Omental fat pad (tissue), 4 donors: ENCODE measurements at places on chromosomes 12 and 14. TPM values are rescaled to one million over a fixed set of nuclear protein-coding genes. Genes with fewer than 3 reads are reported as not detected.

- no peak for DNase-seq
Measured at GRCh38 chr12:98354520-98355035, 160.8 kb upstream of the TMPO start.

DNA sequence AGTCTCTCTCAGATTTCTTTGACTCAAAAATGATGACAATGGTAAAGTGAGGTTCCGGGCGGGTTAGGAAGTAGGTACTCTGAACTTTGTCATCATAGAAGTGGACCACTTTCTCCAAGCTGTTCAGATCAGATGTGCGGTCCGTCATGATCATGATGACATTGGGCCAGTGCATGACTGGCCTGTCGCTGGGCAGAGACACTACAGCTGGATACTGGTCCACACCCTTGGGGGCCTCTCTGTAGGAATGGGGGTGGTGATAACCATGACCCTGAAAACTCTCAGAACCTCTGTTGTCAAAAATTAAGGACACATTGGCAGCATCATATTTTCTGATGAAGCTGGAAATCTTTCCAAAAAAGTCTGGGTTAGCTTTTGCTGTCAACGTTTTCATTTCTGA lies 28.2 kb downstream of the KICS2 start:
- no peak for DNase-seq

DNA sequence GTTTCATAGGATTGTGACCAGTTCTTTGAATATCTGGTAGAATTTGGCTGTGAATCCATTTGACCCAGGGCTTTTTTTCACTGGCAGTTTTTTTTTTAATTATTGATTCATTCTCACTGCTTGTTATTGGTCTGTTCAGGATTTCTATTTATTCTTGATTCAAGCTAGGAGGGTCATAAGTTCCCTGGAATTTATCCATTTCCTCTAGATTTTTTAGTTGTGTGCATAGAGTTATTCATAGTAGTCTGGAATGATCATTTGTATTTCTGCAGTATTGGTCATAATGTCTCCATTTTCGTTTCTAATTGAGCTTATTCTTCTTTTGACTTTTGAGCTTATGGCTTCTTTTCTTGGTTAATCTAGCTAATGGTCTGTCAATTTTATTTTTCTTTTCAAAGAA lies 291.6 kb downstream of the AKAP6 start:
- DNase-seq = no peak

DNA sequence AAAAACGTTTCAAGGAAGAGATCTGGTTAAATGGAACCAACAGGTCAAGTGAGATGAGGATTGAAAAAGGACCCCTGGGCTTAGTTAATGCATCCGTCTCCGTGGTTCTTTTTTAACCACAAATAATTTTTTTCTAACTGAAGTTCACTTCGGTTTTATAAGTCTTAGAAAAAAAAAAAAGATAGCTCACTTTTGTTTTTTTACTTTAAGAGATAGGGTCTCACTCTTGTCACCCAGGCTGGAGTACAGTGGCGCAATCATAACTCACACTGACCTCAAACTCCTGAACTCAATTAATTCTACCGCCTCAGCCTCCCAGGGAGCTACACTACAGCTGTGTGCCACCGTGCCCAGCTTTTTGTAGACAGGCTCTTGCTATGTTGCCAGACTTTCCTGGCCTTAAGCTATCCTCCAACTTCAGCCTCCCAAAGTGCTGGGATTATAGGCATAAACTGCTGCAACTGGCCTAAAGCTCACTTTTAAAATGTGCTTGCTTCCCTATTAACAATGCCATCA lies 11.8 kb downstream of the HNRNPC start:
- no peak for DNase-seq

GRCh38 chr14:22304326-22304725 lies 284.7 kb downstream of the DAD1 start:
- no peak for DNase-seq

The CPNE8 gene
- 37.7 TPM for total RNA-seq

DNA sequence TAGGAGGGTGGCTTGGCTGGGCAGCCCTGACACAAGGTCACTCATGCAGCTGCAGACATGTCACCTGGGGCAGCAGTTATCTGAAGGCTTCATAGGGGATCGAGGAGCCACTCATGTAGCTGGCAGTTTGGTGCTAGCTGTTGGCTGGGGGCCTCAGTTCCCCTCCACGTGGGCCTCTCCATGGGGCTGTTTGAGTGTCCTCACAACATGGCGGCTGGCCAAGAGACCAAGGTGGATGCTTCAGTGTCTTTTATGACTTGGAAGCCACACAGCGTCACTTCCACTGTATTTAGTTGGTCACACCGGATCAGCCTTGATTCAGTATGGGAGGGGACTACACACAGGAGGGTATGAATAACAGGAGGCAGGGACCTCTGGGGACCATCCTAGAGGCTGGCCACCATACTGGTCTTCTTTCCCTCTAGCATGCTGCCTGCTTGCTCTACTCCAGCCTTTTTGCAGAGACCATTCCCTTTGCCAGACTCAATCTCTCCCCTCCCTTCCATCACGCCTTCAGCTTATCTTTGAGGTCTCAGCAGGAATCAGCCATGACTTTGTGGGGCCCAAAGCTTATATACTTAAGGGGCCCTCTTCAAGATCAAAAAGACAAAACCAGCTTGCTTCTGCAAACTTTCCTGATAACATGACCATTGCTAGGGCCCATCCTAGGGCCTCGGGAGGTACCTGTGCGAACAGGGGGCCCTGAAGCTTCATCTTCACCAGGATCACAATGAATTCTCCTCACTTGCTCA lies 53.4 kb downstream of the RPH3A start:
- DNase-seq = no peak

DNA sequence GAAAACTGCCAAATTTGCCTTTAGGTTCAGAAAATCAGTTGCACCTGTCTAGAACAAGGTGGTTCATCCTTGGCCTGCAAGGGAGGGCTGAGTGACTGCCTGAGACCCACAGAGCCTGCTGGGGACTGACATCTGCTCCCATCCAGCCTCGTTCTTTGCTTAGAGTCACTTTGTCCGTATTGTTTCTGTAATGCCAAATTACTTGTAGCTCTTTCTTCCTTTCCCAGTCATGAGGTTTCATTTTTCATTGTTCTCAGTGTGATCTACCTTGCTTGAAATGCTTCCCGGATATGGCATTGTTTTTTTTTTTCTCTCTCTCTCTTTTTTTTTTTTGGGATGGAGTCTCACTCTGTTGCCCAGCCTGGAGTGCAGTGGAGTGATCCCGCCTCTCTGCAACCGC lies 21.3 kb downstream of the TSPAN9 start:
- DNase-seq = no peak

The PPM1H gene
- total RNA-seq = 3.0 TPM

- no peak for DNase-seq
Measured at GRCh38 chr12:53179687-53180219, 769 bp upstream of the ZNF740 start.

DNA sequence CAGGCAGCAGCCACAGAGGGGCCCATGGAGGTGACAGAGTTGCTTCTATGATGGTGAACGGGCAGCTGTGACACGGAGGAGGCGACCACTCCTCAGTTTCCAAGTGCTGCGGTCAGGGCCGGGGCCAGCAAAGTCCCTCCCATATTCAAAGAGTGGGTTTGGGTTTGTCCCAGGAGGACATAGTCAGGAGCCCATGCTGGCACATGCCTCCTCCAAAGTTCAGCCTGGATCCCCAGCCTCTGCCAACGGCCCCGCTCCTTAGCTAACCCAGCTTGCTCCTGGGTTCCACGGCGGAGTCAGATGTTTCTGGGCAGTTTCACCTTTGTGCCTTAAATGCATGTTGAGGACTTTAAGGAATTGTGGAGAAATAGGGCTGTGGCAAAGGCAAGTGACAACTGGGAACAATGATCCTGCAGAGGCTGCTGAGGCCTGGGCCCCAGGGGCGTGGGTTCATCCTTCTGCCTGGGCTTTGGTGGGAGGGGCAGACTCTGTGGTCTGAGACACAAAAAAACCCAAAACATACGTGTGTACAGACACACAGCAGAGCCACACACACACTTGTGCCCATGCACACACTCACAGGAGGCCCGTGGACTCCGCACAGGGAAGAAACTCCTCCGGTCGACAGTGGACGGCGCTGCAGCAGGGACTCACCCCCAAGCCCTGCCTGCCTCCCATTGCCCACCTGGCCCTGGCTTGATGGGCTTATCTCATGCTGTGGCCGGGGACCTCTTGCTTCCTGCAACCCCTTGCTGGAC lies 399.4 kb downstream of the TMEM121 start:
- DNase-seq = no peak

The GDF3 gene
- total RNA-seq = not detected

DNA sequence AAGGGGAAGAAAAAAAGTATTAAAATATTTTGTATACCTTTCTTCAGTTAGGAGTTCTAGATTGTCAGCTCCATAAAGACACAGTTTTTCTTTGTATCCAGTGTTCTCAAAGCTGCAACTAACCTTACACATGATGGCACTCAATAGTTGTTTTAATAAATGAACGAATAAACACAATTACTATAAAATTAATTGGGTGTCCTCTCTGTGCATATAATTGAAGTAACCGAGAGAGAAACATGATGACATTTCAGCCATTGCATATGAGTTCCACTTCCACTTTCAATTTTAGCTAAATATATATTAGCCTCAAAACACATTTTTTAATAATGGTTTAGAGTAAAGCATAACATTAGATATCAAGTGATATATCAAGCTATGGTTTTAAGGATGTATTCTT lies 671.2 kb downstream of the LRFN5 start:
- DNase-seq = no peak

GRCh38 chr14:90894241-90894640 lies 78.0 kb upstream of the TTC7B start:
- DNase-seq = no peak

The SLC17A8 gene
- not detected for total RNA-seq

The BHLHE41 gene
- total RNA-seq = 5.8 TPM

DNA sequence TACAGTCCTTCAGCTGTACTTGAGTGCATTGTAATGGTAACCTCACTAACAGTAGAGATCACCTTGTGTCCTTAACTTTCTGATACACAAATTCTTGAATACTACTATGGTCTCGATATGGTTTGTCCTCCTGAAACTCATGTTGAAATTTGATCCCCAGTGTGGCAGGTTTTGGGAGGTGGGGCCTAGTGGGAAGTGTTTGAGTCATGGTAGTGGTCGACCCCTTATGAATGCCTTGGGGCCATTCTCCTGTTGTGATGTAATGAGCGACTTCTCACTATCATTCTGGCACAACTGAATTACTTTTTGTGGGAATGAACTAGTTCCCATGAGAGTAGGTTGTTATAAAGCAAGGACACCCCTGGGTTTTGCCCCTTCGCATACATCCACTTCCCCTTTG lies 52.3 kb downstream of the IPO8 start:
- DNase-seq = no peak

DNA sequence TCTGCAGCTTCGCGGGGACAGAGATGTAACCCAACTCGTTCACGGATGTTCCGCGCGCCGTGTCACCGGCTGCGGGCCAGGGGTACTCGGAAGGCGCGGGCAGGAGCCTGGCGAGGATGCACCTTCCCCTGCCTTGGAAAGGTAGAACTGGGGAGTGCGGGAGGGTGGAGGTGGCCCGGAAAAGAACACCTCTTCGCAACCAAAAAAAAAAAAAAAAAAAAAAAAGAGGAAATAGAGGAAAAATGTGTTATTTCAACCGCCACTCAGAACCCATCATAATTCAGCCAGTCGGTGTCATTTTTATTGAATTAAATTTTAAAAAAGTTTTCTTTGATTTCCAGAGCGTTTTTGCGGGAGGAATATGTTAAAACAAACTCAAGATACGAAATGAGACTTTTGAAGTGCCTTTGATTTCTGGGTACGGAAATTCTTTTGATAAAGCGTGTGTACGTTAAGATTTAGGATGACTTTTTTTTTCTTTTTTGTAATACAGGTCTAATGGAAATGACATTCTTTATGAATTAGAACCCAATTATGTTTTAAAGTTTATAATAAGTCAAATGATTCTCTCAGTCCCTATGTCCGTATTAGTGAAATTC lies 8.9 kb downstream of the CDKN1B start:
- no peak for DNase-seq

DNA sequence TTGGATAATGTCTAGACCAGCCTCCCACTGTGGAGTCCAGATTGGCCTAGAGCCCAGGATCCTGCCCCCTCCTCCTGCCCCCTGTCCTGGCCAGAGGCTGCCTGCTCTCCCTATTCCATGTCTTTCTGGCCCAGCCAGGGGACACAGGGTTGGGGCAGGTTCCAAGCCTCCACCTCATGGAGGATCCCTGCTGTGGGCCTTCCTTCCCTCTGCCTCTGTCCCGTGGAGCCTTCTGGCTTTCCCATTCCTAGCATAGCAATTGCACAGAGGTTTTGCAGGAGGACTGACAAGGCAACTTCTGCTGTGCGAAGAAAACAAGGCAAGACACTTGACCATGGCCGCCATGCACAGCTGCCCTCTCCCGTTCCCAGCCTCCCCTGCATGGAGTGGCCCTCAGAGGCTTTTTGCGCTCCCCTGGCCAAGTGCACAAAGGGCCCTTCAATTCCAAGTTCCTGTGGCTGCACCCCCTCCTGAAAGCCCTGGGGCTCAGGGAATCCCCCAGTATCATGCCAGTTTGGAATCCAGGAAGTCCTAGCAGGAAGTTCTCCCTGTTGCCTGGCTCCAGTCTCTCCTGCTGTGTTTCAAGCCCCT lies 42.1 kb downstream of the KRT80 start:
- no peak for DNase-seq

DNA sequence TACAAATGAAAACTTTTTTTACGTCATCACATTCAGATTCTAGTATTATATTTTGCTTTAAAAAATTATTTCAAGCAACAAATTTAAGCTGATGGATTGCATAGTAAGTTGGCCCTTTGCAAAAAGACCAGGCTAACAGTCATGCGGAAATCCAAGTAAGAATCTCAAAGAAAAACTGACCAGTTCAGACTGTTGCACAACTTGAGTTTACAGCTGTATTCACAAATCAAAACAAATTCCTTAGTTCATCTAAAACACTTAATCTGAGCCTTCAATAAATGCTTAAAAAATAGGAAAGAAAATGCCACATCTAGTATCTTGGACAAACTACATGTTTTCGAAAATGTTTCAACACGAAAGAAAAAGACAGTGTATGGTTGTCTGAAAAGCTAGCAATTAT lies 847 bp downstream of the CCDC59 start:
- no peak for DNase-seq

DNA sequence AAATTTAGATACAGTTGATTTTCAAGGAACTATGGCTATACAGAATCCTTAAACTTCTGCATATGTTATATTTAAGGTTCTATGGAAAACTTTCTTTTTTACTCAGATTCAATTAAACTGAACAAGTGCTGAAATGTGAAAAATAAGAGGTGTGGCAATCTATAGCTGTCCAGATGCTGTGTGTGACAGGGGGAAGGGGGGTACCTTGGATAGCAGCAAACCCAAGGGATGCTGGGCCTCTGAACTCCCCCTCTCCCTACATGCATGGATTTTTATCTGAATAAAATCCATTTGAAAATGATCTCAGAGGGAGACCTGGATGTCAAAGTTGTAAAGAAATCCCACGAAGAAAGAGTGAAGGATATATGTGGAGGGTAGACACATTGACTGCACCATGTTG lies 82.8 kb upstream of the CCDC198 start:
- no peak for DNase-seq

The TAS2R14 gene
- total RNA-seq = 4.0 TPM

GRCh38 chr14:37246427-37246829 lies 48.7 kb downstream of the MIPOL1 start:
- DNase-seq = no peak
